WTC11 (cell line): ENCODE measurements at places on chromosomes 7 and 10.
A peak's percentile ranks its signal among the peaks of the same experiment; 100 is the strongest.

GRCh38 chr10:114408112-114408967, 4.0 kb upstream of the AFAP1L2 start:
- no peak for DNase-seq

DNA sequence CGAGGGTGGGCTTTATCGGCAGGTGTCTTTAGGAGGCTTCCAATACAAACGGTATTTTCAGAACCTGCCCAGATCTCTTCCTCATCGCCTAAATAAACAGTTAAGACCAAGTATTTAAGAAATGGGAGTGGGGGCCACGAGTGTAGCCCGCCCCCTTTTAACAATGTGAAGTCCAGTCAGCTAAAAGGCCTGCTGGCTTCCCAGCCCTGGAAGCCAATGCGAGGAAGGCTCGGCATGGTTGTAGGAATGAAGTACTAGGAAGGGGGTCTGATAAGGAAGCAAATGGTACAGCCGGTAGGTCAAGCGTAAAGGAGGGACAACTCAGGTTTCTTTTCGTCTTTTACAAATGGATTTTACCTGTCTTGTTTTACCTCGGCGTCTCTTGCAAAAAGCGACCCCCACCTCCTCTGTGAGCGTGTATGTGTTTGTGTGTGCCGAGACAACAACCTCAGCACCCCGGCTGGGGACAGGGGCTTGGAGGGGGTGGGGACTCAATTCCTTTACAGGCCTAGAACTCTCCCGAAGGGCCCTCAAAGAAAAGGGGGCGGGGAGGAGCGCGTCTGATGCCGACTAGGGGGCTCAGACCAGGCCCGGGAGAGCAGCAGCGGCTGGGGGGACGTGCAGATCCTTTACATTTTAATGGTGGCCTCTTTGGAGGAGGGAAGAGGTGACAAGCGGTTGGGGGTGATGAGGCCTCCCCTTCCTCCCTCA, 147.6 kb downstream of the GPR85 start:
- peak; percentile 70 for DNase-seq

GRCh38 chr7:96299496-96299895, 22.4 kb downstream of the SLC25A13 start:
- no peak for DNase-seq

DNA sequence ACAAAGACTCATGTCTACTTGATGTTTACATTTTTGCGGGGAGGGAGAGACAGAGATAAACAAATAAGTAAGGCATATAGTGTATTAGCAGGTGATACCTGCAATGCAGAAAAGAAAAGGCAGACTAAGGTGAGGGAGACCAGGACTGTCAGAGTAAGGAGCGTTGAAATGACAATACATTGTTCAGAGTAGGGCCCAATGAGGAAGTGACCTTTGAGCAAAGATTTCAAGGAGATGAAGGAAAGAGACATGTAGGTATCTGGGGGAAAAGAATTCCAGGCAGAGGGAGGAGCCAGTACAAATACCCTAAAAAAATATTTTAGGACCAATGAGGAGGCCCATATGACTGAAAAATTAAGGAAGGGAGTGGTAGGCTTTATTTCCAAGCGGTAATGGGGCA, 162.7 kb upstream of the PRSS1 start:
- DNase-seq = no peak

GRCh38 chr7:123771846-123772245, 23.0 kb upstream of the WASL start:
- DNase-seq = no peak

DNA sequence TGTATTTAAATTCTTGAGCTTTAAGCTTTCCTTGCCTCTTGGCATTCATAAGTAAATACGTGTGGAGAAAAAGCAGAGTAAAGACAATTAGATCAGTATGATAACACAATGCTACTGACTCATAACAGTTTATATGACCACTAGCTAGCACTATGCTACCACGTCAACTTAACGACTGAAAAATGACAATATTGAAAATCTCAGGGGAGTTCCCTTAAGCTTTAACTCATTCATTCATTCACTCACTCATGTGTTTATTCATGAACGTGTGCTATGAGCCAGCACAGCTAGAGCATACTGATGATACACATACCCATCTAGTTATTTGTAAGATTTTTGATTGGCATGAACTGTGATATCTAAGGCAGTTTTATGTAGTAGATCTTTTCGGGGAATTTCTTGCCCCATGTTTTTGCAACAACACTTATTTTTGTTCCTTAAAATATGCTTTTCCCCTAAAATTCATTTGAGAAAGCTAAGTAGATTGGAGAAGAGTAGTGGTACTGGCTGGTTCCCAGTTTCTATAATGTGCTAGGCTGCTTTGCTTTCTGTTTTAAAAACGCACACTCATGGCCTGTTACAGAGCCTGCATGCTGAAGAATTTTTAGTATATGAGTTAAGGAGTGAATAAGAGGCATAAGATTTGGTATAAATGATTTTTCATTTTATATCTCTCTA, 57.4 kb upstream of the ACBD5 start:
- no peak for DNase-seq

DNA sequence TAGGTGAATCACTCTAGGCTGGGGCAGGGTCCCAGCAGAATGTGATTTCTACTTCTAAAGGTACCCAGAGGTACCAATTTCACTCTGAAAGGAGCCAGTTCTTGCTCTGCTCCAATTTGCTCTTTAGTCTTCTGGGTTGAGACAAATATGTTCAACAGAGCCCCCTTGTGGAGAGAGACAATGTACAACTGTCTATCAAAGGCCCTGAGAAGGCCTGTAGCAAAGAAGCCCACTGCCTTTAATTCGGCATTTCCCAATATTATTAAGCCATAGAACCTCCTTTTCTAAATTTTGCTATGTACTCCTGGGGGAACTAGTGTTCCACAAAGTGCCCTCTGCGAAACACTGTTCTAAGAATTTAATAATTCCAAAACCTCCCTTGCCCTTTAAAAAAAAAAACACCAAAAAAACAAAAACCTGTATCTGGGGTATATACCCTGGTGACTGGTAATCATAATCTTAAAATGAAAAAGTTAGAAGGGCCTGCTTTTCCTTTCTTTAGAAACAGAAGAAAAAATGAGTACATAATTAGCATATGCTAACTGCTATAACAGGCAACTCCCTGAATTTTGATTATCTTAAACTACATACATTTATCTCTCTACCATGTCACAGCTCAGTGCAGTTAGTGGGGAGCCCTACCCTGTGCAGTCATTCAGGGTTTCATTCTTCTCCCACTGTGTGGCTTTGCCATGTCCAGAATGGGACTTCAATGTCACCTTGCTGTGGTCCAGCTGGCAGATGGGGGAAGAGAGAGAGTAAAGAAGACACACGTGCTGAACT, 160.9 kb upstream of the BMPER start:
- no peak for DNase-seq

- no peak for DNase-seq
Measured at GRCh38 chr10:46075869-46076268, 29.8 kb upstream of the MSMB start.

DNA sequence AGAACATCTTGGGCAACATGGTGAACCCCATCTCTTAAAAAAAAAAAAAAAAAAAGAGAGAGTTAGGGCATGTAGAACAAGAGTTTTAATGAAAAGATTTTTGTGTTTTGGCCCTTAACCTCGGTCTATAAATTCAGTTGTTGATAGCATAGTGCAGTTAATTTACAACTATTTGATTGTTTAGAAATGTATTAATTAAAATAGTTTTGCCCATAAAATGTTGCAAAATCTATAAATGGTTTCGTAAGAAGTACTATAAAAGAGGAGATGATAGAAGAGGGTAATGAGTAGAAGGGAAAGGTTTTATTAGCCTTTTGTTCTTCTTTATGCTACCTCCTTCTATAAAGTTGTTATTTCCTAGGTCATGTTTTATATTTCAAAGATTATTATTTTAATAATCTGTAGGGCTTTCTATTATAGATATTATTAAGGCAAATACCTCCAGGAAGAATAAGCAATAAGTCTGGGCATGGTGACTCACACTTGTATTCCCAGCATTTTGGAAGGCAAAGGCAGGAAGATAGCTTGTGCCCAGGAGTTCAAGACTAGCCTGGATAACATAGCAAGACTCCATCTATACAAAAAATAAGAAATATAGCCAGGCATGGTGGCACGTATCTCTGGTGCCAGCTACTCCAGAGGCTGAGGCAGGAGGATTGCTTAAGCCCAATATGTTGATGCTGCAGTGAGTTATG, 73.3 kb downstream of the MCU start:
- no peak for DNase-seq

DNA sequence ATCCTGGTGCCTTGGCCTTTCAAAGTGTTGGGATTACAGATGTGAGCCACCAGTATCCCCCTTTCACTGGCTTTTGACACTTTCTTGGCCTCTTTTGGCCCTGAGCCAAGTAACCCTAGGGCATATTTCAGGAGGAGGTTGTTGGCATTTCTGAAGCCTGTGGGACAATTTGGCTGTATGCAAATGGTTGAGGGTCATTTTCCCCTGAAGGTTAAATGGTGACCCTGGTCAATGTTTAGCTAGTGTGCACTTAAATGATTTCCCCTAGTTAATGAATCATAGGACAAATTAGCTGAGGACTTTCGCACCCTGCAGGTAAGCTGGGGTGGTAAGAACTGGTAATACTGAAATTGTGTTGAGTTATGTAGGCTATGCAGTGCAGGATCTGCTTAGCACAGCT, 660.5 kb downstream of the LRMDA start:
- no peak for DNase-seq

DNA sequence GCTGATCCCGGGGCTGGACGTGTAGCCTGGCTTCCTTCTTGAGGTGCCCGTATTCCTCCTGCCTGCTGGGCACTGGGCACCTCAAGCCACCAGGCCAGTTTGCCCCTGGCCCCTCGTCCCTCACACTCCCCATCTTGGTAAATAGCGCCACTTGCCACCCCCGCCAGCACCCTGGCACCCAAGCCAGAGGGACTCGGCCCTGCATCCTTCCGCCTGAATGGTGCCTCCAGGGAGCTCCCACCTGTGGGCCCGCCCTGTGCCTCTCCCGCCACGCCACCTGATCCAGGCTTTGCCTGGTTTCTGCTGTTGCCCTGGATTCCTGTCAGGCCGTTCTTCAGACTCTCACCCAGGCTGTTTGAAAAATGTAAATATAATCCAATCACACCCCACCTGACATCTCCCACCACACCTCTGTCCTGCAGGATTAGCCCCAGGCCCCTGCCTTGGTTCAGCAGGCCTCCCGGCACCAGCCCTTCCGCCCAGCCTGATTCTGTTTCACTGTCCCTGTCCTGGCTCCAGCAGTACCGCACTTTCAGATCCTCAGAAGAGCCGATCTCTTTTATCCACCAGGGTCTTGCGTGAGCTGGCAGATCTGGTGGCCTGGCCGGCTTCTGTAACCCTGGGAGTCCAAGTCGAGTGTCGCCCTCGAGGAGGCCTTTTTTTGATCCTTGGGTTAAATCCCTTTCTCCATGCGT, 33.8 kb downstream of the WIPI2 start:
- DNase-seq = no peak

GRCh38 chr7:41699516-41699915, 3.4 kb downstream of the INHBA start:
- peak; percentile 33 for DNase-seq

GRCh38 chr7:6727663-6728062, 20.9 kb upstream of the ZNF12 start:
- no peak for DNase-seq

DNA sequence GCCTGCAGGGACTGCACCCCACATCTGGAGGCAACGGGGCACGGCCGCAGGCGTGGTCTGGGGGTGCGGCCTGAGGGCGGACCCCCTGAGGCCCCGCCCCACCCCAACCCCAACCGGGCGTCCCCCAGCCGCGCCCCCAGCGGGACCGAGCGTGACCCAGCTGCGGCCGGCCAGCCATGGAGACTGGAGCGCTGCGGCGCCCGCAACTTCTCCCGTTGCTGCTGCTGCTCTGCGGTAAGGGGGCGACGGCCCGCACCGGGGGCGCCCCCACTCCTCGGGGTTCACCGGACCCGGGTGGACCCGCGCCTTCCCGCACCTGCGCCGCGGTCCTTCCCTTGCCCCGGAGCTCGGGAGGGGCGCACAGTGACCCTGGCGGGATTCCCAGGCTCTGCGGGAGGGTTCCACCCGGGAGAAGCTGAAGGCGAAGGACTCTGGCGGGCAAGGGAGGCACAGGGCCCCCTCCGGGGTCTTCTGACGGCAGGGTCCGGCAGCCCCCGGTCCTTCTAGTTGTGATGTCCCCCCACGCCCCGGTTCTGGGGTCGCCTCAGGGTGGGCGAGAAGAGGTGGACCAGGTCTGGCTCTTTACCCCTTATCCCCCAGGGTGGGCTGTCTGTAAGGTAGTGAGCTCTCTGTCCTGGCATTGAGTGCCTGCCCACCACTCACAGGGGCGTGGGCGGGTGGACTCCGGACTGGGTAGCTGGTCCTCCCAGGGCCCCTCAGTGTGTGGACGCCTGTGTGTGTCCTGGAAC, at the start of gene RAMP3:
TSS of gene RAMP3 (plus strand) at position 139 of the 749 bp plus-strand sequence. CDS start at position 177, 38 bp downstream.
- peak; percentile 42 for DNase-seq

GRCh38 chr10:24288581-24288980, 79.6 kb downstream of the KIAA1217 start:
- no peak for DNase-seq

DNA sequence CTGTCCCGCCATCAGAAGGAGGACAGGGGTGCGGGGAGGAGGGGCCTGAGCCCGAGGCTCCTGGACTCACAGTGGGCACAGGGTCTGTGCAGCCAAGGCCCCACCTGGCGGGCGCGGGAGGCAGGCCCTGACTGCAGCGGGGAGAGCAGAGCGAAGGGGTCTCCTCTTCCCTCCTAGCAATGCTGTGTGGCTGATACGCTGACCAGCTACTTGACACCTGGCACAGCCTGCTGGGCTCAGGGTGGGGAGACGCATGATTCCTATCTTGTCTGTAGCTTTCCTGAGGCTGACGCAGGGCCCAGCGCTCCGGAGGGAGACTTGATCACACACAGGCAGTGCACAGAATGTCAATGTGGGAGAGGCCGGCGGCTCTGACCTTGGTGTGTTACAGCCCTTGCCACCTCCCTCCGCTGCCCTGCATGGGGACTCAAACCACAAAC, 174.9 kb downstream of the ELFN1 start:
- peak; percentile 9 for DNase-seq

DNA sequence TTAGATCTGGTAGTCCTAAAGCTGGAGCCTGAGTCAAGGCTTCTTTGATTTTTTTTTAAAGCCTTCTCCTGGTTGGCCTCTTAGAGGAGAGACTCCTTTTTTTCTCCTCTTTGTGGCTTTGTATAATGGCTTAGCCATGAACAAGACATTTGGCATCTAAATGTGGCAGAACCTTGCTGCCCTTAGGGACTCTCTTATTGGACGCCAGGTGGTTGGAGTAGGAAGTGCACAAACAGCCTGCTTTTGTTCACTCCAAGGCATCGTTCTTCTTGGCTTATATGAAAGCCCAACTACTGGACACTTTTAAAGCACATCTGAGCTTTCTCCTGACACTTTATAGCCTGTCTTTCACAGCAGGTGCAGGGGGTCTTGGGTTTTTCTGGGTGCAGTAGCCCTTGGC, 25.0 kb downstream of the ZPBP start:
- DNase-seq = no peak

- no peak for DNase-seq
Measured at GRCh38 chr10:14062528-14063260, 268.0 kb downstream of the FRMD4A start.

- DNase-seq = peak; percentile 73
Measured at GRCh38 chr7:101804967-101805366, 12.5 kb upstream of the CUX1 start.

- DNase-seq = no peak
Measured at GRCh38 chr7:360454-361100, 70.6 kb downstream of the FOXL3 start.

- no peak for DNase-seq
Measured at GRCh38 chr10:68080853-68081431, 5.9 kb upstream of the HERC4 start.

GRCh38 chr7:17558135-17558534, 259.7 kb downstream of the AHR start:
- DNase-seq = no peak

- no peak for DNase-seq
Measured at GRCh38 chr10:63919575-63920279, 398.5 kb downstream of the REEP3 start.
